ENCODE measurements at places on chromosomes 3 and 15. TPM values are rescaled to one million over a fixed set of nuclear protein-coding genes. Genes with fewer than 3 reads are reported as not detected.

- no peak for DNase-seq
- no peaks in the 10 kb centered on the region for H3K36me3 ChIP-seq
- H3K4me3 ChIP-seq, result no peak overlapping the region
These were observed 396.5 kb downstream of the FHIT start for GRCh38 chr3:60854791-60855190.

LRRIQ4 gene
- polyA plus RNA-seq, result 0.03 TPM

UQCRC1 gene
- polyA plus RNA-seq, result 225 TPM

DNA sequence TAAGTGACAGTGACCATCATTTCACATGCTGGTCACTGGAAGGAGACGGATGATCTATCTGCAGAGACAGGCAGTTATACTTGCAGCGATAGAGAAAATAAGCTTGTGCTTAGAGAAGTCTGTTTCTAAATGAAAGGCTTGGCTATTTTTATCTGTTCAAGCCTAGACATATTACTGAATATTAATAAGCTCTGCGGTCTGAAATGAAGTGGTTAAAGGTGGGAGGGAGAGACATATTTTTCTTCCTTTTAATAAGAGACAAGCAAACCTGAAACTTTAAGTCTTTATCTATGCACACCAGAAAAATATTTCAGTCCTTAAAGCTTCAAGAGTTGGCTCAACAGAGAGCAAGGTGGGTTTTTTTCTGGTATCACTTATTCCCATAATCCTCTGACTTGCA, 99.0 kb downstream of the CD200R1L start:
- no peak overlapping the region for H3K4me3 ChIP-seq
- no peaks in the 10 kb centered on the region for H3K4me1 ChIP-seq
- no peak for DNase-seq

SV2B gene
- 0.12 TPM for polyA plus RNA-seq

GRCh38 chr3:148629006-148629405, 68.7 kb upstream of the AGTR1 start:
- H3K36me3 ChIP-seq, result no peaks in the 10 kb centered on the region
- no peak overlapping the region for H3K27ac ChIP-seq
- no peak for DNase-seq
- no peak overlapping the region for H3K4me3 ChIP-seq
- no peaks in the 10 kb centered on the region for H3K27me3 ChIP-seq
- no peaks in the 10 kb centered on the region for H3K4me1 ChIP-seq

C3orf20 gene
- polyA plus RNA-seq, result not detected

DNA sequence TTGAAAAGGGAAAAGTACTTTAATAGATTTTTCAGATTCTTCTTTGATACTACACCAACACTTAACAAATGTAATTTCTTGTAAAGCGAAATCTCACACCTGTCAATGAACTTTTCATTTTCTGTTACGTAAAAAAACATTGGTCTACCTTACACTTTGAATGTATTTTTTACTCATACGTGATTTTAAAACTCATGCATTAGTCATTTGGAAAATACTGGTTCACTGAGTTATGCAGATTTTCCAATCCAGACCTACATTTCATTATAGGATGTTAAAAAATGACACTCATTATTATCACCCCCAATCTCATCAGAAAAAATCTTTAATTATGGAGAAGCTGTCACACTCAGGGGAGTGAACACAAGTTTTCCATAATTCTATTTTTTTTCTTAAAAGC, 14.7 kb downstream of the VPS39 start:
- peaks cover 11% of the 10 kb centered on the region for H3K36me3 ChIP-seq
- no peaks in the 10 kb centered on the region for H3K4me1 ChIP-seq
- H3K27me3 ChIP-seq, result no peaks in the 10 kb centered on the region
- no peak overlapping the region for H3K27ac ChIP-seq
- H3K4me3 ChIP-seq, result no peak overlapping the region
- DNase-seq, result no peak

DNA sequence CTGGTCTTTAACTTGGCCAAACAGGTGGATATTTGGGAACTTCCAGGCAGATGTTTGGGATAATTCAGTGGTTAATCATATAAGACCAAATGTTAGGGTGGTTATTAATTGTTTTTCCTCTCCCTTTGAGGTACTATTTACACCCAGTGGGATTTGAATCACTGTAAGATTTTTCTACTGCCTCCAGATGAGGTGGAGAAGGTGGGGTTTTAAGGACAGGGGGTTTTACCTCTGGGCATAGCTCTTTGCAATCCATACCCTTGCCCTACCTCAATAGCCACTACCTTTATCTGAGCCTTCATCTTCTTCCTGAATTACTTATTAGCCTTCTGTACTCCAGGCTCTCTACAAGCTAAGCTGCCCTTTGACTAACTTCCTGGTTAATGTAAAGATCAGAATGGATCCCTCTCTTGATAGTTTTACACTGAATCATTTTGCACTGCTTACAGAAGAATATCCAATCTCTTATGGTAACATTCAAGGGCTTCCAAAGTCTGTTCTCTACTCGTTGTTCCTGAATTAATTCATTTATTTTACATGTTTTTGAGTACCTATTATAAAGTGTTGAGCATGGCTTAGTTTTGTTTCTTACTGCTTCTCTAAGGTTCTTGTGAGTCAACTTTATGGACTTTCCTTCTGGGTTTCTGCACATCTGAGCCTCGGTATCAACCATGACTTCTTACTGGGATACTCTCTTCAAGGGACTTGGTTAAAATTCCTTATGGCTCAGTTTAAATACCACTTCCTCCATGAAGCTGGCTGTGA, 331.2 kb upstream of the TBL1XR1 start:
- H3K4me3 ChIP-seq, result no peak overlapping the region
- H3K27me3 ChIP-seq, result no peaks in the 10 kb centered on the region
- no peak for DNase-seq
- H3K36me3 ChIP-seq, result no peaks in the 10 kb centered on the region
- peaks cover 4% of the 10 kb centered on the region for H3K4me1 ChIP-seq

CCR3 gene
- not detected for polyA plus RNA-seq

GRCh38 chr3:88093266-88093665, 34.2 kb downstream of the ZNF654 start:
- peaks cover 1% of the 10 kb centered on the region for H3K36me3 ChIP-seq
- no peaks in the 10 kb centered on the region for H3K27me3 ChIP-seq
- H3K4me1 ChIP-seq, result peaks cover 3% of the 10 kb centered on the region
- H3K27ac ChIP-seq, result no peak overlapping the region
- DNase-seq, result peak; percentile 3
- H3K4me3 ChIP-seq, result no peak overlapping the region

GRCh38 chr3:170046269-170047132, 8.7 kb downstream of the GPR160 start:
- H3K4me3 ChIP-seq, result no peak overlapping the region
- DNase-seq, result peak; percentile 60
- peaks cover 4% of the 10 kb centered on the region for H3K27me3 ChIP-seq
- H3K36me3 ChIP-seq, result no peaks in the 10 kb centered on the region

IL17RC gene
- 39.8 TPM for polyA plus RNA-seq

GRCh38 chr3:18716821-18717220, 291.7 kb upstream of the SATB1 start:
- no peak overlapping the region for H3K4me3 ChIP-seq
- DNase-seq, result no peak
- no peaks in the 10 kb centered on the region for H3K27me3 ChIP-seq
- H3K27ac ChIP-seq, result no peak overlapping the region
- no peaks in the 10 kb centered on the region for H3K36me3 ChIP-seq

DNA sequence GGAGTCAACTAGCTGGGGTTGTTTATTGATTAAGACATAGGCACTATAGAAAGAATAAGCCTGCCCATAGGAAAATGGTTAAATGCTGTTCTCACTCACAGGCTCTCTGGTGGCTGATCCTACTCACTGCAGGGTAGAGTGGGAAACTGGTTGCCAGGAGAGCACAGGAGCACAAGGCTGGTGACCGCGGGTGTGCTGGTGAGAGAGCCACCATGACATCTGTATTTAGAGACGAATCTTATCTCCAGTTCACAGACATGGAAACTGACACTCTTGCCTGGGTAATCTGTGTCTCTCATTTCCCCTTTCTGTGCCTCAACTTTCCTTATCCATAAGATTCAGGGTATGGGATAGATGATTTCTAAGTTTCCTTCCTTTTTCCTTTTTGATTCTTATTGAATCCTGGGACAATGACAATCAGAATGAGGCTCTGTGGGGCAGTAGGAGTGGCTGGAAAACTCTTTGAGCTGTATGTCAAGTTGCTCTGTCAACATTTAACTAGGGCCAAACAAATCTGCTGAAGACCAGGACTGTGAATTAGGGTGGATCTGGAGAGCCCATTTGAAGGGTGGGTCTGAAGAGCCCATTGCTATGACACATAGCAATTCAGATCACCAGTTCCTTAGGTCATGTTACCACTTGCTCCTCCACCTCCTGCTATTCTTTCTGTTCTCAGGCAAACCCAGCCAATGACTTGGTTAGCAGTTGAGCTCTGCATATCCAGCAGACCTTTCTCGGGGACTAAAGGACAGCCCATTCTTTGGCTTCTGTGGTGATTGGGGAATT, 286.1 kb upstream of the TBL1XR1 start:
- DNase-seq, result no peak
- no peak overlapping the region for H3K4me3 ChIP-seq
- no peaks in the 10 kb centered on the region for H3K36me3 ChIP-seq
- H3K4me1 ChIP-seq, result no peaks in the 10 kb centered on the region

COL6A5 gene
- polyA plus RNA-seq, result 1.5 TPM

XPC gene
- polyA plus RNA-seq, result 19.7 TPM

- DNase-seq, result peak; percentile 34
- no peak overlapping the region for H3K4me3 ChIP-seq
- no peaks in the 10 kb centered on the region for H3K36me3 ChIP-seq
- peaks cover 13% of the 10 kb centered on the region for H3K27me3 ChIP-seq
- H3K27ac ChIP-seq, result no peak overlapping the region
These were observed 30.0 kb upstream of the SLC6A1 start for GRCh38 chr3:10962481-10963036.

DNA sequence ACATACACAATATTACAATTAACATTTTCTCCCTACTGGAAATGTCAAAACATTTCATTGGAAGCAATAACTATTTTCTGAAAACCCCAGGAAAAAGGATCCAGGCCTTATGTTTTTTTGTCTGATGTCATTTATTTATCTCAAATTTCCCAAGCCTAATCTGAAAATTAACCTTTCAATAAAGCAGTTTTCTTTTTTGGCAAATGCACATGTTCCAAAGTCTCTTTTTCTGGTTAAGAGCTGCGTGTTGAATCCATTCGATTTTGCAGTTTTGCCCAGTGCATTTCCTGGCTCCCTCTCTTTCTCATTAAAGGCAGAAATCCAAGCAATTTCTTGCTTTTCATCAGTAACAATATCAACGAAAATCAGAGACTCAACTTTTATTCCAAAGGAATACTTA, 222.3 kb downstream of the NR1D2 start:
- H3K4me1 ChIP-seq, result no peaks in the 10 kb centered on the region
- H3K27ac ChIP-seq, result no peak overlapping the region
- DNase-seq, result no peak
- H3K4me3 ChIP-seq, result no peak overlapping the region
- no peaks in the 10 kb centered on the region for H3K27me3 ChIP-seq

SCN5A gene
- 0.06 TPM for polyA plus RNA-seq

DNA sequence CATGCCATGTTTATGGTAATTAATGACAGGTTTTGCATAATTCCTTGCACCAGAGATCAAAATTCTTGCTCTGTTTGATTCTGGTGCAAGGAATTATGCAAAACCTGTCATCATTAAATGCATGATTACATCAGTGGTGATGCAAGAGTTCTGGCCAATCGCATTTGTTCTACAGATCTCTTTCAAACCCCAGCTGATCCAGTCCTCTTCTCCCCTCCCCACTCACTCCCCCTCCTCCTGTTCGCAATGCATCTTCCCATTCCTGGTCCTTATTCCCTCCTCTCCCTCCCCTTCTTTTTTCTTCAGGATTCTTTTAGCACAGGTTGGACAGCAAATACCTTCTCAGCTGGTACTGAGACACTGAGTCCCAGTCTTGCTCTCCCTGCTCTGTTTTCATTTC, 82.1 kb downstream of the GABRB3 start:
- H3K4me1 ChIP-seq, result no peaks in the 10 kb centered on the region
- no peaks in the 10 kb centered on the region for H3K27me3 ChIP-seq
- no peak overlapping the region for H3K27ac ChIP-seq
- no peak overlapping the region for H3K4me3 ChIP-seq

MGLL gene
- polyA plus RNA-seq, result 88.1 TPM

GRAMD1C gene
- 4.4 TPM for polyA plus RNA-seq

- H3K4me1 ChIP-seq, result no peaks in the 10 kb centered on the region
- H3K27me3 ChIP-seq, result peaks cover 3% of the 10 kb centered on the region
- H3K27ac ChIP-seq, result no peak overlapping the region
- no peaks in the 10 kb centered on the region for H3K36me3 ChIP-seq
These were observed 921.1 kb downstream of the FHIT start for GRCh38 chr3:60330107-60330506.

DNA sequence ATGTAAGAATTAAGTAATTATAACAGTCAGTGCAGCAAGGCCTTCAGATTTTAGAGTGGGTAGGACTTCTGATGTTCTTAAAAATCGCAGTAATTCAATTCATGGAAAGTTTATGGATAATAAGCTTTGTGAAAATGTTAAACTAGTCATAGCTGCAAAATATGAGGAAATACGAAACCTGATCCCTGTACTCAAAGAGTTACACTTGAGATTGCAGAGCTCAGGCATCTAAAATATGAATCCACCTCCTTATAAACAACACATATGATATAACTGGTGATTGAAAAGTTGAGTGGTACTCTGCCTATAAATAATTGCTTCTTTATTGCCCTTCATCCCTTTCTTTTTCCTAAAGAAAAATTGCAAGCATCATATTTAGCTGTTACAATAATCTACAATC, 473.3 kb downstream of the OTOL1 start:
- peak; percentile 25 for DNase-seq
- no peak overlapping the region for H3K27ac ChIP-seq
- no peaks in the 10 kb centered on the region for H3K4me1 ChIP-seq
- no peaks in the 10 kb centered on the region for H3K27me3 ChIP-seq
- H3K4me3 ChIP-seq, result no peak overlapping the region

- peak; percentile 44 for DNase-seq
- H3K4me3 ChIP-seq, result no peak overlapping the region
- no peaks in the 10 kb centered on the region for H3K27me3 ChIP-seq
These were observed 210.5 kb upstream of the TLE3 start for GRCh38 chr15:70308011-70308734.

MME gene
- polyA plus RNA-seq, result 9.2 TPM

GRK7 gene
- 0.06 TPM for polyA plus RNA-seq

DNA sequence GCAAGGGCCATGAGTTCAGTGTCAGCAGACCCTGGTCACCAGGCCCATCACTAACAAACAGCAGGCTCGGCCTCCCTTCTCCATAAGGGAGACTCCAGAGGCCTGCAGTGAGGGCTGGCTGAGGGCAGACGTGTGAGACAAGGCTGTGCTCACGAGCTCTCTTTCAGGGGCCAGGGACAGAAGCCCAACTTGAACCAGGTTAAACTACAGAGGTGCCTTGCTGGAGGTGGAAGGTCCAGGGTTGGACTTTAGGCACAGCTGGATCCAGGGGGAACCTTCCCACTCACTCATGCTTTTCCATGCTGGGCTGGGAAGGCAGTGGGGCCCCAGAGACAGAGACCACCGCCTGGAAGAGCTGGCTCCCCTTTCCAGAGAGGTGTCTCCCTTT, 19.0 kb downstream of the CFAP100 start:
- DNase-seq, result no peak
- no peak overlapping the region for H3K4me3 ChIP-seq
- H3K36me3 ChIP-seq, result no peaks in the 10 kb centered on the region

Measured in lung (tissue), 17 donors.